Tibial nerve (tissue), 4 donors: ENCODE measurements at places on chromosomes 6 and 20.

GRCh38 chr6:143158113-143158581, 97.5 kb downstream of the AIG1 start:
- DNase-seq = no peak

GRCh38 chr6:159390381-159390780, 221.2 kb downstream of the FNDC1 start:
- no peak for DNase-seq

GRCh38 chr6:53986721-53987521, 124.3 kb upstream of the MLIP start:
- DNase-seq = no peak

GRCh38 chr20:36815454-36816091, 42.0 kb upstream of the DSN1 start:
- DNase-seq = no peak

DNA sequence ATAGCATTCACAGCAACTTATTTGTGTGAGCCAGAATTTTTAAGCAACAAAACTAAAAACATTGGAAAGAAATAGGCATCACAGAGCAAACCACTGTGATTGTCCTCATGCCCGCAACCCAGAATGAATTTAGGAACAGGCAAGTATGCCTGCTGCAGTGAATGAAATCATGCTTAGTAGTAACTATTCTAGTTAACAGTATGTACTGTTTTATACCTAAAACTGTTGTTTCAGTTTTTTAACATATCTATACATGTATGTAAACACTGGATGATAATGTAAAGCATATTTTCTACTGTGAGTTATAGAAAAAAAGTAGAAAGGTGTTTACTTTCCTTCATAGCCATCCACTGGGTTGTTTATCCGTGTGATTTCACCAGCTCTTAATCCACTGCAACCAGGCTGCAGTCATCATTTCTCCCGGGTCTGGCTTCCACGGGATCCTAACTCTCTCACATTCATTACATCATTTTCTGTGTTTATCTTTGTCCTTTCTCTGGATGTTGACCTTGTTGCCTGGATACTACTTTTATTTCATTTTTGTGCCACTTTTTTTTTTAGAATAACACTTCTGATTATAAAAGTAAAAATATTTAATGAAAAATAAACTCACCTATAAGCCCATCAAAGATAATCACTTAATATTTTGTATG, 3.6 kb upstream of the ARFGEF3 start:
- DNase-seq = no peak

DNA sequence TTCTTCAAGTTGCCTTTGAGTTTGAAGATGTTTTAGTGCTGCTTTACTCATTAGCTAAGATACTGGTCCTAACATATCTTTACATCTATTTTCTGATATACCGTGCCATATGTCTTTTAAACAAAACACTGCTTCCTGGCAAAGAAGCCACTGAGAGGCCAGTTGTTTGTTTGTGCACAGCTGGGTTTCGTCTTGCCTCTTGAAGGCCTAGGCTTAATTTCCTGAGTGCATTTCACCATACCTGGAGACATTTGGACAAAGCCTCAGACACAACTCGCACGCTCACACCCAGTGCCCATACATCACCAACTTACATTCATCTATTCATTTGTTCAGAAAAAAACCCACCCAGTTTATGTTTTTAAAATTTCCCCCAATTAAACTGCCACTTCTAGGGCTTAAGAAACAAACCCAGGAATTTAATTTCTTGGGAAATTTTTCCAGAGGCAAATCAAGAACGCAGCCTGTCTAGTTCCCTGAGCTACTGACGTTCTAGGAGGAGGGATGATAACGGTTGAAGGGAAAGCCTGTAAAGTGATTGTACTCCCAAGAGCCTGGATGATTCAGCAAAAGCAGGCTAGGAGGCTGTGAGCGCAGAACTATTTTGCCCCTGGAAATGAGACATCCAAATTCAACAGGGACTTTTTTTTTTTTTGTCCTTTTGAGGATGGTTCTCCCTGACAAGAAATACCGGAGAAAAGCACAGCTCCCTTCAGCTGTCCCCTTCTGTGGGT, 77.7 kb downstream of the OLIG3 start:
- peak; percentile 9 for DNase-seq

GRCh38 chr6:52933778-52934177, 24.3 kb upstream of the GSTA3 start:
- DNase-seq = no peak

- no peak for DNase-seq
Observed at GRCh38 chr6:15962449-15962764, 166.5 kb upstream of the MYLIP start.

DNA sequence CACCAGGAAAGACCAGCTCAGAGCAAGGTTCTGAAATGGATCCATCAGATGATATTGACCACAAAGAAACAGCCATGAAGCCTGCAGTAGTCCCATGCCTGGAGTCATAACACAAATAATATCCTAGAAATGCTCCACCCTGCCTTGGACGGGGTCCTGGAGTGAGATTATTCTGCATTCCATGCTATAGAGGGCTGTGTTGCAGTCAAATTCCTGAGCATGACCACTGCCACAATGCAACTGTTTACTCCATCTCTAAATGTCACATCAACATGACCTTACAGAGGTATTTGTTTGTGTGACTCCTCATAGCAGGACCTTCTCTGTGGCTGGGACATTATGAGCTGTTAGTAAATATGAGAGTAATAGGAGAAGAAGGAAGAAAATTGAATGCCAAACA, 257.5 kb upstream of the TCF21 start:
- DNase-seq = no peak

GRCh38 chr6:137970368-137970767, 103.3 kb downstream of the TNFAIP3 start:
- no peak for DNase-seq

GRCh38 chr6:88008411-88008810, 39.2 kb upstream of the SPACA1 start:
- no peak for DNase-seq

- DNase-seq = no peak
Observed at GRCh38 chr20:35558451-35558850, 16.6 kb downstream of the ERGIC3 start.

GRCh38 chr6:75210885-75211739, 5.3 kb upstream of the COL12A1 start:
- DNase-seq = peak; percentile 92
